ENCODE measurements at places on chromosomes 13 and 19.

- DNase-seq, result no peak
Measured at GRCh38 chr19:575527-576506, 3.4 kb downstream of the BSG start.

DNA sequence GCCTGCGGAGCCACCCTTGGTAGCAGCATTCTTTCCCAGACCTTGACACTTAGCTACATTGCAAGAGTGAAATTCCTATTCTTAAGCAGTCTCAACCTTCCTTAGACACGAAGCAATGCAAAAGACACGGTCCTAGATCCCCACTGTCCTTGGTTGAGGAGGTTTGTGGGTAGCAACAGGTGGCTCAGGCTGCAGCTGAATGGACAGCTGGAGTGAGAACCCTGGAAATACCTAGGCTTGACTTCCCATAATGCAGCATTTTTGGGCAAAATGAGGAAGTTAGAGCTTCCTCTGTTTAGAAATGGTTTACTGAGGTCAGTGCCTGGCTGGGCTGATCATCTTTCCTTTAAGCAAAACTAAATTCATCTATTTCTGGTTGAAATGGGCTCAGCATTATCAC is 296.6 kb downstream of the RFC3 start:
- DNase-seq, result no peak

DNA sequence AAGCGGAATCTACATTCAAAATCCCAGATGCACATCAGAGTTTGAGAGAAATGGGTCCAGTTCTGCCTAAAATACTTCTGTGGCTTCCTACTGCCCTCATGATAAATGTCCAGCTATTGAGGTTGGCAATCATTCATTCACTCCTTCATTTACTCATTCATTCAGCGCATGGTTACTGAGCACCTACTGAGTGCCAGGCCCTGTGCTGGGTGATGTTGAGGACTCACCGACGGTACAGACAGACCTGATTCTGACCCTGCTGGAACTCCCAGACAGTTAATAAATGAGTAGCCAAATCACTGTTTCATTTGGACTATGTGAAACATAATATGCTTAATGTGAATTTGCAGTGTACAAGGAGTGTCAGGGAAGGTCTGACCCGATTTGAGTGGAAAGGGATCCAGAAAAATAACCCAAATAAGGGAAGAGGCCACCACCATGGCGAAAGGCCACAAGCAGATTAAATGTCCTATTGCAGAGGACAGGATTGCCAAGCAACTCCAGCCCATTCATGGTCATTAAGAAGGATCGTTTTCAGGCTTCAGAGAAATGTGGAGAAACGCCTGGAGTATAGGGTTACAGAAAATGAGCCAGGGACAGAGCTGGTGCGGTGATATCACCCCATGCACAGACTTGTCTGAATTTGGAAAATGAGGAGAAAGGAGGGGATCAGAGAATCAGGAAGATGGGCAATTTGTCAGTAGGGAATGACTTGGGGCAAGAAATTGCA is 20.5 kb downstream of the DYRK1B start:
- DNase-seq, result no peak

GRCh38 chr19:46542428-46543230 is 47.0 kb upstream of the PNMA8B start:
- peak; percentile 64 for DNase-seq

DNA sequence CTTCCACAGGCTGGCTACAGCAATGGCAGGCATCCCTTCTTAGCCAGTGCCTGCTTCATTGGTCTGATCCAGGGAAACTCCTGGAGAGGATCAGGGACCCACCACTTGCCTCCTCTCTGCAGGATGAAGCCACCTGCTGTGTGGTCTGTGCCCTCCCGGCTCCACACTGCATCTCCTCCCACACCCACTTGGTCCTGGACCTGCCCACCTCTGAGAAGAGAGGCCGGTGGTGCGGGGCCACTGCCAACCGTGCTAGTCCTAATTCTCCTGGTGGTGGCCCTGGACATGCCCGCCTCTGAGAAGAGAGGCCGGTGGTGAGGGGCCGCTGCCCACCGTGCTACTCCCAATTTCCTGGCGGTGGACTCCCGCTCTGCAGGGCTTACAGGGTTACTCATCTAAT is 98.8 kb downstream of the COL4A1 start:
- DNase-seq, result no peak

GRCh38 chr13:74870865-74871264 is 611.1 kb downstream of the TBC1D4 start:
- no peak for DNase-seq

GRCh38 chr13:44927968-44928367 is 61.3 kb downstream of the NUFIP1 start:
- no peak for DNase-seq

GRCh38 chr13:94433055-94433961 is 46.2 kb downstream of the DCT start:
- peak; percentile 52 for DNase-seq

DNA sequence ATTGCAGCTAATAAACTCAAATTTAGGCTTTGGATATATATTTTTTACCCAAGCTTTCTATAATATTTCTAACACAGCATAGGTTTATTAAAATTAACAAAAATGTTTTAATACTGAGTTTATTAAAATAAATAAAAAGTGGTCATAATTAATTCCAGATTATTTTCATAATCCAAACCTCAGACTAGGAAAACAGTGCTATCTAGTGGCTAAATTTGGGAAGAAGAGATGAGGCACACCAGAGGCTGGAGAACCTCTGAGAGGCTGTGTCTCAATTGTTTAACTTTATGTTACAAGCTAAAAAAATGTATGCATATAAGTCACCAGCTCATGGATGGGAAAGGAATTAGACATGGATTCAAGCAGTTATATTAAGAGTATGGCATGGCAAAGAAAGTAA is 392.5 kb downstream of the DIAPH3 start:
- DNase-seq, result no peak

DNA sequence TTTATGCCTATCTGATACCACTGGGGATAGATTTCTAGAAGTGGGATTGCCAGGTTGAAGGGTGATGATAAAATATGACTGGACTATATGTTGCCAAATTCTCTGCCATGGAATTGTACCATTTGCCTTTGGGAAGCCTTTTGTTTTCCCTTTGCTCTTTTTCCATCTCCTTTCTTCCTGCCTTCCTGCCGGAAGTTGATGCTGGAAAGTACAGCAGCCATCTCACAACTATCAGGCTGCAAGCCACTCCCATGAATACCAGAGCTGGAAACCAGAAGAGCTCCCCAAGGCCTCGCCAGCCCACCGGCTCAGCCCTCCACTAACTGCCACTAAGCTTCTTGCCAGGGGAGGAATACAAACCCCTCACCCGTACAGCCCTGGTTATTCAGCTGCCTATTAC is 29.7 kb downstream of the ZIC5 start:
- no peak for DNase-seq

DNA sequence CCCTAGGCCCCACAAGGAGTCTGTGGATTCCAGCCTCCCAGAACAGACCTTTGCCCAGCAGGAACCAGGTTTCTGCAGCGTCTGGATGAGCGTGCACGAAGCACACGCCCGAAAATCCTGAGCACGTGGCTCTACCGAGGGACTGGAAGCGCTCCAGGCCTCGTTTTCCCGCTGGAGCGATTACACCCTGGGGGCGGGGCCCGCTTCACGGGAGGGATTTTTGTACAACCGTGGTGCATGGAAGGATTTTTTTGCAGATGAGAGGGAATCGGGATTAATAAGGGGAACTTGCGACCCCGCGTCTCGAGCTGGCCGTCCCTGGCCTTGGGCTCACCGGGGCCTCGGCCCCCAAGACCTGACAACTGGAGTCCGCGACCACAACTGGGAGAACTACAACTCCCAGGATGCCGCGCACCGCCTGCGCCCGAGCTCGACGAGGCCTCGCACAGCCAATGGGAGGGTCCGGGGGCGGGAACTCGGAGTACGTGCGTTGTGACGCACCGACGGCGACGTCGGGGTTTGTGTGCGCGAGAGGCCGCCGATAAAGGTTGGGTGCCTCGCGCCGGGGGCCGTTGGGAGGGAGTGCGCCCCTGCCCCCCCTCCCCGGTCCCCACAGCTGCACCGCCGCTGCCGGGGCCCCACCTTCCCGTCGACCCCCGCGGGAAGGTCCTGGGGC is at the start of gene ZNF628:
Gene ZNF628 (plus strand): TSS at position 518 of the 676 bp plus-strand sequence. CDS start 3,294 bp downstream, outside the sequence.
- DNase-seq, result peak; percentile 97

DNA sequence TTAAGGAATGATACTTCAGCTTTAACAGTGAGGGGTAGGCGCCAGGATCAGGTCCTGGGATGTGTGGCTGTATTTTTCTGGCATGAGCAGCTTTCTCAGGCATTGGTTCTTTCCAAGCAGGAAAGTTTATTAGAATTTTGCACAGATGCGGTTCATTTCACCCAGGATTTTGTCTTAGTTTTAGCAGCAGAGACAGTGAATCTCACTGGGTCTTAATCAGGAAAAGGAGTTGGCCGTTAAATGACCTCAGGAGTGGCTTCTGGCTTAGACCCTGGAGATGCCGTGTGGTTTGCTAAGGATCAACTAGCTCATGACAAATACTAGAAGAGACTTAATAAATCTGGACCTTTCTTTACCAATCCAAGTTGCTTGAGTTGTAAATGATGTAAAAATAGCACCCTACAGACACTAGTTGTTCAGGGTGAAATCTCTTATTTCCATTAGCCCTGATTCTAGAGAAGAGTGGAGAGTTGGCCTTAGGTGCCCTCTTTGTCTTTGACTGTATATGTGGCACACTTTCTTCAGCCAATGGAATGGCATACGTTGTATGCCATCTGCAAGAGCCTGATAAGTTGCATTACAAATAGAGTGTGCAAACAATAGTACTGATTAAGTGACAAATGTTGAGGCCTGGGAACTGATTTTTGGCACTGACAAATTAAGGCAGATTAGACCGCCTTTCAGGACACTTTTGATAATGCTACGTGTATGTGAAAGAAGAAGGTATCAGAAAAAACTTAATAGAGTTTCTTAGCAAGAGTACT is 34.0 kb downstream of the LRCH1 start:
- DNase-seq, result no peak

- DNase-seq, result no peak
Measured at GRCh38 chr13:31385540-31385939, 185.8 kb downstream of the B3GLCT start.

- DNase-seq, result no peak
Measured at GRCh38 chr13:112980434-112980833, 11.4 kb downstream of the MCF2L start.
